Fibroblast of skin of right biceps (primary cell): ENCODE measurements at places on chromosomes 13 and 19.
A peak's percentile ranks its signal among the peaks of the same experiment; 100 is the strongest.

DNA sequence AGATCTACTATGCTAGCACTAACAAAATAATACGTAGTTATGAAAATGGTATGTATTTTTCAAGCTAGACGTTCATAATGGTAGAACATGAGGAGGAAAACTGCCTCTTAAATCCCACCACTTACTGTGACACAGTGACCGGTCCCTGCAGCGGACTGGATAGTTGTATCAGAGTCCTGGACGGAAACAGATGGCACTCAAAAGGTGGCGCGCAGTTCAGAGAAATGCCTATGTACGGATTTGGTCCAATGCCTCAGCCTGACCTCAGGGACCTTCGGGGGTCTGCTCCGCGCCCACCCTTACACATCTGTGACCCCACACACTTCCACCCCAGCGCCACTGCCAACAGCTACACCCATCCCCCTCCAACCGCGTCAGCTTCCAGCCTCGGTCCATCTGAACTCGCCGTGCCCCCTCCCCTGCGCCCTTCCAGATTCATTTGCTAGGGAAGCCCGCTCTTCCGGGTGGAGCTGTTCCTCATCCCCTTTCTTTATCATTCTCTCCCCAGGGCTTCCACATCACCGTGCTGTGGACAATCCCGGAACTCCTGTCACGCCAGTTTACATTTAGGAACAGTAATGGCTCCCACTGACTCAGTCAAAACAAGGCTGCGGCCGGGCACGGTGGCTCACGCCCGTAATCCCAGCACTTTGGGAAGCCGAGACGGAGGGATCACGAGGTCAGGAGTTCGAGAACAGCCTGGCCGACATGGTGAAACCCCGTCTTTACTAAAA, 792 bp upstream of the LENG8 start:
- DNase-seq: peak; percentile 63

- DNase-seq: peak; percentile 6
These were observed 30.6 kb downstream of the GSX1 start for GRCh38 chr13:27822873-27823311.

GRCh38 chr19:2469102-2469914, 6.6 kb upstream of the GADD45B start:
- DNase-seq: peak; percentile 97

DNA sequence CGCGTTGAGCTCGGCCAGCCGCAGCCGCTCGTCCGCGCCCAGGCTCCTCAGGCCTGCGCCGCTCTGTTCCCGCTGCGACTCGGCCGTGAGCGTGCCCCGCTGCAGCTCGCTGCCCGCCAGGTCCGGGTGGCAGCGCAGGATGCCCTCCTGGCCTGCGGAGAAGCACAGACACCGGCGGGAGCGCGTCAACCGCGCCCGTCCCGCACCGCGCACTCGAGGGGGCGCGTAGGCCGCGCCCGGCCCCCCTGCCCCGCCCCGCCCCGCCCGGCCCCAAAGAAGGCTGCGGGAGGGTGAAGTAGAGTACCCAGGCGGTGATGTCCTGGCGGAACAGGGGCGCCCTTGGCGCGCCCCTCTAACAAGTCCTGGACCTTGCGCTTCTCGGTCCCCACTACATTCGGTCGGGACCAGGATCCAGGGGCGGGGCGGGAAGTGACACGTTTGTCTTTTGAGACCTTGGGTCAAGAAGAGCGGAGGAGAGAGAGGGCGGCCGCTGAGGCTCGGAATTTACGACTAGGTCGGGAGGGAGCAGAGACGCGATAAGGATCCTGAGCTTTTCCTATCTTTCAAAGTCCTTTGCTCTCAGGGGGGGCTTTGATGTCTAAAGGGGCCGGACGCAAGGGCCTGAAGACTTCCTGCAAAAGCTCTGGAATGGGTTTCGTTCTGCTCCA, 9.3 kb upstream of the CDX2 start:
- no peak for DNase-seq

DNA sequence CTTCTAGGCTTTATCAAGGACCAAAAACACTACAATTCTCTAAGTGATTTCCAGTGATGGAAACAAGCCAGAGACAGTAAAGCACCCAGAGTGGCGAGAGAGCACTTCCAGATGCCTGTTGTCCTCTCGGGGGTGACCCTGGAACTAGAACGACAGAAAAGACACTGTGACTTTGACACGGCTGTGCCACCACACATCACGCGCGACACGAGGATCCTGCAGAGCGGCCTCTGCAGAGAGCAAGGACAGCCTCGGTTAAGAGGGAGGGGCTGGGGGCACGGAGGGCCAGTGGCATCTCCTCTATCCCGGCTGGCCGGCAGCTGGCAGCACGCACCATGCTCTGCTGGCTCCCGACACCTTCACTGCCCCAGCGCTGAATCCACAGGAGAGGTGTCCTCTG, 42.3 kb downstream of the SUGP2 start:
- no peak for DNase-seq

- DNase-seq: no peak
These were observed 14.7 kb upstream of the METTL21C start for GRCh38 chr13:102709536-102709935.

DNA sequence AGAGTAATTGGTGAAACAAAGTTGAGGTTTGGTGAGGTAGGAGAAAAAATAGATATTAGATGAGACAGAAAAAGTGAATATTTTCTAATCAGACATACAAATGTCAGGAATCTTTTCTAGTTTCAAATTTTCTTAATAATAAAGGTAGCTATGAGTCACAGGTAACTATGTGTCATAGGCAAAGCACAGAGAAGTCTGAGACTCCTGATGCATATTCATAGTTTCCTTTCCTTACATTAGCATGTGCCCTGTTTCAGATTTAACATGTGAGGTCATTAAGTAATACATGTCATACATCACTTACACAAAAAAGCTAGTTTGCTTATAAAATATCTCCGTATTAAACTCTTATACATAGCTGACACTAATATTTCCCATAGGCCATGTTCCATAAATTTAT, 1141.3 kb upstream of the PCDH20 start:
- no peak for DNase-seq

GRCh38 chr13:101640788-101641400, 188.4 kb downstream of the ITGBL1 start:
- peak; percentile 91 for DNase-seq

DNA sequence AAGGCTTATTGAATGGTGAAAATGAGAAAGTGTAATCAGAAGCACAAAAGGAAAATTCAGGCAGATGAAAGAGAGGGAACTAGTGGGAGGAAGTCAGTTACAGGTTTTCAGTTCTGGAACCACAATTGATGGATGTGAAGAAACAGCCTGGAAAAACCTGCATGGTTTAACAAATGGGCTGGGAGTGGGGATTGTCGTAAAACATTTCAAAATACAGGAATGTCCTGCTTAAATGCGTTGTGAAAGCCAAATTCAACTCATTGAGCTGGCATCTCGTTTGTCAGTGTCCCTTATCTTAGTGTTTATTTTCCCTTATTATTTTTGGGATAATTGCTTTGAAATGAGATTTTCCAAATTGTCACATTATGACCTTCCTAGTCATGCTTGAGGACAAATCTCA, 106.5 kb upstream of the RFC3 start:
- no peak for DNase-seq

DNA sequence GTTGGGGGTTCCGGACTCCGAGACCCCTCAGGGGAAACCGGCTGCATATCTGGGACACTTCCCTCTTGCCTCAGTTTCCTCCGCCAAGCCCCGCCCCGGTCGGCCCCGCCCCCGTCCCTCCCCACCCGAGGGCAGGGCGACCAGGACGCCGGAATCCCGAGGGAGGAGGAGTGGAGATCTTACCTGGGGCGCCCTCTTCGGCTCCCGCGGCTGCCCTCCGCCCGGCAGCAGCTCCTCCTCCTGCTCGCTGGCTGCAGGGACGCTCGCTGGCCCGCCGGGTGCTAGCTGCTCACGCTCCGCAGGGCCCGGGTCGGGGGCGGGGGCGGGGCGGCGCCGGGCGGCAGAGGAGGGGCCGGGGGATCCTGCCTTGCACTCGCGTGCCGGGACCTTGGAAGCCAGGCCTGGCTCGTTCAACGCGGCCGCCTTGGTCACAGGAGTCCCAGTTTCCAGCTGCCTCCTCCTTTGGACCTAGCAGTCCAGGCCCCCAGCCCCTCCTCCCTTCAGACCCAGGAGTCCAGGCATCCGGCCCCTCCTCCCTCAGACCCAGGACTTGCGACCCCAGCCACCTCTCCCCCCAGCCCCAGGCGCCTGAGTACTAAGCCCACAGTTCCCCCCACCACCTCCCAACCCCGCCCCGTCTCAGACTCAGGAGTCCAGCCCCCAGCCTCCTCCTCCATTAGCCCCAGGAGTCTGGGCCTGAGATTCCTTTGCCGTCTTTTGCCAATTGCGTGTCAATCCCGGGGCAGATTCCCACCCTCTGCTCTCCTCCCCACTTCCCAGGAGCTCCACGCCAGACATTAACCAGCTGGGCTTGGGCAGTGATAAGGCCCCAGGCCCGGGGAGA, at the start of gene NTF4:
Gene NTF4 (minus strand): TSS at position 51 of the 844 bp plus-strand sequence. CDS start 2,821 bp downstream, outside the sequence.
- DNase-seq: peak; percentile 36
